ENCODE measurements at places on chromosomes 7 and 10.

GRCh38 chr10:47024399-47025252 is 113.4 kb downstream of the PTPN20 start:
- peak; percentile 48 for DNase-seq

GRCh38 chr7:150403376-150404171 is 24.4 kb downstream of the ZNF775 start:
- DNase-seq: no peak

GRCh38 chr7:1231214-1232102 is 1.2 kb upstream of the UNCX start:
- DNase-seq: no peak

- no peak for DNase-seq
Observed at GRCh38 chr7:5083311-5083711, 37.7 kb downstream of the RBAK start.

- DNase-seq: no peak
Observed at GRCh38 chr7:41942468-41943093, 239.7 kb upstream of the INHBA start.

DNA sequence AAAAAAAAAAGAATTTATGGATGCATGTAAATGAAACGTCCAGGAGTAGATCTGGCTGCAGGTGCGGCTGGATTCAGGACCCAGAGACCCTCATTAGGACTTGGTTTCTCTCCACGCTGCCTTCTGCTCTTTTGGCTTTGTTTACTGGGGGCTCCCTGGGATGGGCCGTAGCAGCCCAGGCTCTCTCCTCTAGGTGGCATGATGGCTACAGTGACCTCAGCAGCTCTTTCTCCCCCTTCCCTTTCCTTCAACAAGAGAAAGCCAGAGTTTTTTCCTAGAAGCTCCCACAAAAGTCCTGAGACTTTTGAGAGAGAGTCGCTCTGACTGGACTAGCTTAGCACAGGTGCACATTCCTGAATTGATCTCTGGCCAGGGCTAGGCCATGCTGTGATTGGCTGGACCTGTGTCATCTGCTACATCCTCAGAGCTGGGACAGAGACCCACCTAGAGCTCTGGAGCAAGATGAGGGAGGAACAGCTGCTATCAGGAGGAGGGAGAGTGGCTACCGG is 67.8 kb upstream of the PDCD4 start:
- peak; percentile 35 for DNase-seq

DNA sequence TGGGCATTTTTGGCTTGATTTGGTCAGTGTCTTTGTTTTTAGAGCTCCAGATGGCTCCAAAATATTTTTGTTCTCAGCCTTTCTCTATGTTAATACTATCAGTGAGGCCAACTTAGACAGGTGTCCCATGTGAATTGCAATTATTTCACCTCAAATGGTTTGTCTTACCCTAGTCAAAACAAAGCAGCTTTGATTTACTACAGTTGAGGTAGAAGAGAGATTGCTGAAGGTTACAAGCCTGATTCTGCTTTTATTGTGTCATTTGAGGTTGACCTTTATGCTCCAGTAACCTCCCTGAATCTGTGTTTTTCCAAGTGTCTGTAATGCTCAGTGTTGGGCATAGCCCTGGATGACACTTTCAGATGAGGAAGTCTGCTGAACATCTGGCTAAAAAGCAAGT is 882.9 kb downstream of the NRG3 start:
- no peak for DNase-seq

- no peak for DNase-seq
Observed at GRCh38 chr10:75984067-75984466, 552.6 kb downstream of the LRMDA start.

DNA sequence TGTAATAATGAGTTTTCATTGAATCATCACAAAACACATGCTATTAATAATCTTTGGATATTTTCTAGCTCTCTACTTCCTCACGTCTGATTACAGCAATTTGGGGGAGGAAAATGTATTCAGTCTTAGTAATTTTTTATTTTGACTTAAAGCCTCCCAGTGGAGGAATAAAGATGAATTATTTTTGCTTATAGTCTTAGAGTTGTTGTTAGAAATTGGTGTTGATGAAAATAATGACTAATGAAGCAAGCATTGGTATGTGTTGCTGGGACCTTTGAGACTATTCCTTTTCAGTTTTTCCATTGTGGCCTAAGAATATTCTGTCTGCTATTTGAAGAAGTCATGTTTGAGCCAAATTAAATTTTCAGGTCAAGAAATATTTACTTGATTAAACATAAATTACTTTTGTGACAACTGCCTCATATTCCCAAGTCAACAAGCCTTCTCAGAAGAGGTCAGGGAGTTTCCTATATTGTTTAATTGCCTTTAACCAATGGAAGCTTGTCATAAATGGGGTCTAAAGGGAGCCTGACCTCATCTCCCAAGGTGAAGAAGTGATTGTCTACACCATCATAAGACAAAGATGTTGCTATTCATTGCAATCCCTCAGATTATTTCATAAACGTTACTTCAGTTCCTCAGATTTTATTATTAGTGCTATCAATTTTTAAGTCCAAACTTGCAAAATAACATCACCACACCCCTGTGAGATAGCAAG is 90.0 kb downstream of the ST7 start:
- no peak for DNase-seq

DNA sequence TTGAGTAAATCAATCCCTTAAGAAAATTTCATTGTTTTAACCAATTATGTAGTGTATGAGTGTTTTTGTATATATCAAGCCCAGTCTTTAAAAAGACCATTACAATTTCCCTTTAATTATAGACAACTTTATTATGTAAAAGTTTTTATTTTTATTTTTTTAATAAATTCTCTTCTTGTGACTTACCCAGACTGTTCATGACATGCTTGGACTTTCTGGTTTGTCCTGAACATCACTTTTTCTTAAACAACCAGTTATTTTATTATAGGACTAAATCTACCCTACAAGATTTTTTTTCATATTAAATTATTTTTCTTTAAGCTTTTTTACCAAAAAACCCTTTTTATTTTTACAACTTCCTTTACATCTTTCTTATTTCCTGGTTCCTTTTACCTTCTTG is 410.4 kb downstream of the ATRNL1 start:
- no peak for DNase-seq

DNA sequence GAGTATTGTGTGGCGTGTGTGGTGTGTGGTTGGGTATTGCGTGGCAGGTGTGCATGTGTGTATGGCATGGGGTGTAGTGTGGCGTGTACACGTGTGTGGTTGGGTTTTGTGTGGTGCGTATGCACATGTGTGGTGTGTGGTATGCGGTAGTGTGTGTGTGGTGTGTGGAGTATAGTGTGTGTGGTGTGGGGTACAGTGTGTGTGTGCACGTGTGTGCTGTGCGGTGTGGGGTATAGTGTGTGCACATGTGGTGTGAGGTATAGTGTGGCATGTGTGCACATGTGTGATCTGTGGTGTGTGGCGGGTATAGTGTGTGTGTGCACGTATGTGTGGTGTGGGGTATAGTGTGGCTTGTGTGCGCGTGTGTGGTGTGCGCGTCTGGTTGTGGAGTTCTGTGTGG is 20.9 kb upstream of the UTF1 start:
- no peak for DNase-seq

DNA sequence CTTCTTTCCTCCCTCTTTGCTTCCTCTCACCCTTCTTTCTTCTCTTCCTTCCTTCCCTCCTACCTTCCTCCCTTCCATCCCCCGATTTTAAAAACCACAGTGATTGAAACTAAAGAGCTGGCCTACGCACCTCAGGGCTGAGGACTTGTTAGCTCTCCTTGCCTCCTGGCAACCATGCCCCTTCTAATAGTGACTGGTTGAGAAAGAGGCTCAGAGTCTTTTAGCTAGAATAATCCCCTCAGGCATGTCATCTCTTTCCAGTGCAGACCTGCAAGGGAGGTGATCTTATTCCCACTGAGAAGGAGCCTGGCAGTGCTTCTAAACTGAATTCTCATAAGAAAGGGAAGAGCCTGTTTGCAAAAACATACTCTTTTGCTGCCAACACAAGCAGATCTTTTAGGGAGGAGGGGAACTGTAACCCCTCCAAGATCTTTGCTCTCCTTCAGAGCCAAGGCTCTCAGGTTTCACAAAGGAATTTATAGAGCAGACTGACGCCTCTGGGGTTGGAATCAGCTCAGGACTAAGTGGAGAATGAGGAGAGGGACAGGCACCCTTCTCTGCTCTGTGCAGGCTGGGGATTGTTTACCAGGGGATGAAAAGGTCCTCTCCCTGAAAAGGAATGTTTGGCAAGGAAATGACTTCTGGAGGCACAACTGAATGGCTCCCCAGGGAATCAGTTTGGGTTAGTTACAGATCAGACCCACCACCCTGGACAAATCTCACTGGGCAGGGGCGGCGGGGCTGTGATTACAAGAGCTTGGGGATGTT is 9.4 kb upstream of the ANKRD1 start:
- no peak for DNase-seq

DNA sequence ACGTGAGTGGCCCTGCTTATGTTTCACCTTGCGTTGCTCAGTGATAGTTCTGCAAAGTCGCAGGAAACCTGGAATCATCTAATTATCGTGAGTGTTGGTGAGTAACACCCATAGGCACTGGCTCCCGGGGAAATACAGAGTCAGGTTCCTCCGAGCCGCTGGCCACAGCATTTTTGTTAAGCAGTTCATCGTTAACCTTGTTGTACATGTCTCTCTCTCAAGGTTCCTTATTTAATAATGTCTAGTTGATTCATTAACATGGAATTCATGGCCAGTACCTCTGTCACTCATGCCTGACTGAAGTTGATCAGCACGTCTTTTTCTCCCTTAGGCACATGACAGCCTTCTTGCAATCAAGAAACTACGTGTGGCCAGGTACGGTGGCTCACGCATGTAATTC is 3.1 kb upstream of the ZFAND2A start:
- DNase-seq: no peak

DNA sequence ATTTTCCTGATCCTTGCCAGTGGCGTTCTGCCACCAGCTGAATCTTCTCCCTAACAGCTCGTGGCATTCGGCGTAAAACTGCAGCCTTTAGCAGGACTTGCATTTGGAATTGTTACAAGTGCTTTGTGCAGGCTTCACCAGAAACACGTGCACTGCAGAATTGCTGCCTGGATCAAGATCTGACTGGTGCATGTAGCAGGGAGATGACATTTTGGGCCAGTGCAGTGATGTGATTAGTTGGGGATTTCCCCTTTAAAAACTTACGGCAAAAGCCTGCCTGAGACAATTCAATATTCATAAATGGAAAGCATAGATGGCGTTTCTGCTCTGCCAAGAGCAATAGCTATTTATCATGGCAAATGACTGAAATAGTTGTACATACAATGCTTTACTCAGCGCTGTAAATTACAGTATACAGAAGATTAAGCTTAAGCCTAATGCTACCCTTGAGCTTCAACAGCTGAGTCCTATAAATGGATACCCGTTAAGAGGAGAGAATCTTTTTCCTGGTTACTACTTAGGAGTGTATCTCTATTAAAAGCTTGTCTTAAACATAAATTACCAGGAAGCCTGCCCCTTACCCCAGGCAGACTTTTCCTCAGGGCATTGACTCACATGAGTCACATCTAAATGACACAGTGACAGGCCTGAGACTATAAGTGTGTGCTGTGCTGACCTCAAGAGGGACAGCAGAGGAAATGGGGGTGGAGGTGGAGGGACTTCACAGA is 106.3 kb downstream of the ATXN7L1 start:
- no peak for DNase-seq

DNA sequence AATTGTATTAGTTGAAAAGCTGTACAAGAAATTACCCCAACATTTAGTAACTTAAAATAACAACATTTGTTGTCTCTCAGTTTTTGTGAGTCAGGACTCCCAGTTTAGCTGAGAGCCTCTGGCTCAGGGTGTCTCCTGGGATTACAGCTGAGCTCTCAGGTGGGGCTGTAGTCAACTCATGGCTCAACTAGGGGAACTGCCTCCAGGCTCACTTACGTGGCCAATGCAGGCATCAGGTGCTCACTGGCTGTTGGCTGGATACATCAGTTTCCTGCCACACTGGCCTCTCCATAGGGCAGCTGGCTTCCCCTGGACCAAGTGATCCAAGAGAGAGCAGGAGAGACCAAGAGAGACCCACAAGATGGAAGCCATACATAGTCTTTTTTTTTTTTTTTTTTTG is 17.5 kb downstream of the CCNY start:
- no peak for DNase-seq

DNA sequence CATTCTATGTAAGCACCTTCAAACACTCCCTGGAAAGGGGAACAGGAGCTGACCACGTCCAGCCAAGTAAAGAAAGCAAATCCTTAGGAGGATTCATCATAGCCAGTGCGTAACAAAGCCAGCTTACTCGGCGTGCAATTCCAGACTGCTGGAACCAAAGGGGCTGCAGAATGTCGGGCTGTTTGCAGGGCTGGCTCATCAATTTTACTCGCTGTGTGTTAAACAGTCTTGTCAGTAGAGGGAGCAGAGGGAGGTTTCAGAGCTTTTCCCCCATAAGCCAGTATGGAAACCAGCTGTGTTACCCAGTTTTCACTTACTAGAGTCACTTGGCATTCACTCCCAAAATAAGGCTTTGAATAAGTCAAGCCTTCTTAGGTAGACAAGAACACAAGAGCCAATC is 127.1 kb downstream of the KMT2E start:
- no peak for DNase-seq

DNA sequence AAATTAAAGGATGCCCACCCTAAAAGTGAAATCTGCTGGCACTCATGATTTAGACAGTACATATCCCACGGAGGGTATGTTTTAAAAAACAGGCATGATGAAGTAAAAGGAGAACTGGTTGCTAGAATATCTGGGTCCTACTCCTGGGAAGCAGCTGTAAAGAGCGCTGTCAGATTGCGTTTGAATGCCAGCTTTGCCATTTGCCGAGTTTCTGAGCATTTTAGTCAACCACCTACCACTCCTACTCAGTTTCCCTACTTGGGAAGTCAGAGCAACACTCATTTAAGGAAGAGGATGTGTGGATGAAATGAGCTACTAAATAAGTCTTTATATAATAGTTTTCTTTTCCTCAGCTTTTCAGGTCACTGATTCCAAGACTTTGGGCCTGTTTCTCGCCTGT is 1.1 kb upstream of the UMAD1 start:
- no peak for DNase-seq

- DNase-seq: no peak
Observed at GRCh38 chr10:36886303-36886891, 239.0 kb upstream of the ANKRD30A start.

GRCh38 chr7:43658718-43659548 is 70.4 kb downstream of the COA1 start:
- no peak for DNase-seq

GRCh38 chr10:420154-421121 is 269.0 kb downstream of the DIP2C start:
- no peak for DNase-seq

GRCh38 chr10:62754963-62755362 is 49.6 kb upstream of the ADO start:
- DNase-seq: no peak

DNA sequence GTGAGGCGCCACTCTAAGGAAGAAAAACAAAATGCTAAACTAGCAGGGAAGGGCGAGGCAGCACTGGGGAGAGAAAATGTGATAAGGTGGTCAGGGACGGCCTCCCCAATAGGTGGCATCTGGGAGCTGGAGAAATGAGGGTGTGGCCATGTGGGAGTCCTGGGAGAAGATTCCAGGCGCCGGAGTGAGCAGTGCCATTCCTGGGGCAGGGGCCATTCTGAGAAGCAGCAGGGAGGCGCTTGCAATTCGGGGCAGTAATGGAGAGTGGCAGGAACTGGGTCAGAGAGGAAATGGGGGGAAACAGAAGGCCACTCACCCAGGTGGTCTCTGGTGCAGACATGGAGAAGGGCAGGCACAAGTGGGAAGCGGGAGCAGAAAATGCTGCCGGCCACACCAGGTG is 61.8 kb upstream of the LRRC18 start:
- no peak for DNase-seq

GRCh38 chr7:15832996-15833395 is 146.5 kb upstream of the MEOX2 start:
- DNase-seq: no peak

- no peak for DNase-seq
Observed at GRCh38 chr7:96675548-96675947, 34.1 kb downstream of the SEM1 start.

Data from substantia nigra (tissue), 51 donors.